ENCODE measurements at places on chromosomes 12 and 14. TPM values are rescaled to one million over a fixed set of nuclear protein-coding genes. Genes with fewer than 3 reads are reported as not detected.

GRCh38 chr12:66304296-66304900, 2.1 kb downstream of the HELB start:
- no peak for DNase-seq
- peaks cover 40% of the 10 kb centered on the region for H3K4me1 ChIP-seq
- peak overlapping the region; percentile 98 for H3K4me3 ChIP-seq

GRCh38 chr12:86698641-86698980, 442.4 kb upstream of the MGAT4C start:
- no peaks in the 10 kb centered on the region for H3K36me3 ChIP-seq
- no peaks in the 10 kb centered on the region for H3K4me1 ChIP-seq
- no peak overlapping the region for H3K4me3 ChIP-seq
- H3K27ac ChIP-seq, result no peak overlapping the region
- DNase-seq, result no peak
- no peaks in the 10 kb centered on the region for H3K27me3 ChIP-seq

GRCh38 chr12:68871921-68872320, 61.0 kb downstream of the CPM start:
- peaks cover 4% of the 10 kb centered on the region for H3K4me1 ChIP-seq
- no peak overlapping the region for H3K4me3 ChIP-seq
- H3K36me3 ChIP-seq, result no peaks in the 10 kb centered on the region
- no peak for DNase-seq
- peaks cover 1% of the 10 kb centered on the region for H3K27me3 ChIP-seq
- H3K27ac ChIP-seq, result no peak overlapping the region

DNA sequence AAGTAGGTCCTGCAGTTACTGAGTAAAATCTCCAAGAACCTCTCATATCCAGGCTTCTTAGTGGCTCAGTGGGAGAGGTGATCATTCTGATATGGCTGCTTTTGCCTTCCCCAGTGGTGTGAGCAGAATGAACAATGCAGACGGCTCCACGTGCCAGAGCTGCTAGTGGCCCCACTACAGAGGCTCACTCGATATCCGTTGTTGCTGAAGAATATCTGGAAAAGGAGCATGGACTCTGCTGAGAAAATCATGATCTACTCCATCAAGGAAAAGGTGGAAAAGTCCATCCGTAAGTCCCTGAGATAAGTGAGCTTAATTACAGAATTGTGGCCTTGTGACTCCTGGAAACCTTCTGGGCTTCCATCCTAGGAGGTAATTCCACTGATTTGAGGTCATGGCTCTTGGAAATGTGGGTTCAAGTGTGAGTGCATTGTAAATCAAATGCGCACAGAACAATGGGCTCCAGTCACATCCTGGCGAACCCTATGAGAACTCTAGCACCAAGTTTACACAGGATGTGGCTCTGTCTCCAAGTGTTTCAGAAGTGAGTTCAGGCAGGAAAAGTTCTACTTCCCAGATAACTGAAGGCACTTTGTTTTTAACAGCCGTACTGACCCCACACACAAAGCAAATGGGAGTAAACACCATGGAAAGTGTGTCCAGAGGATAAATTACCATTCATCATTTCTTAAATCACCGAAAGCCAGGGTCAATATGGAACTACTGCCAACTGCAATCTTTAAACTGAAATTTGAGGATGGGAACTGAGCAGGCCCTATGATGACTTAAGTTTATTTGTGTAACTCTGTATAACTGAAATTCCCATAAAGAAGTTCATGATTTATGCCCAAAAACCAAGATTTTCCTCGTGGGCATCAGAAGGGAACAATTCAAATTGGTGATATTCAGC, 51.4 kb downstream of the PLEKHG7 start:
- DNase-seq, result no peak
- no peak overlapping the region for H3K27ac ChIP-seq
- H3K36me3 ChIP-seq, result no peaks in the 10 kb centered on the region
- H3K4me3 ChIP-seq, result no peak overlapping the region

DNA sequence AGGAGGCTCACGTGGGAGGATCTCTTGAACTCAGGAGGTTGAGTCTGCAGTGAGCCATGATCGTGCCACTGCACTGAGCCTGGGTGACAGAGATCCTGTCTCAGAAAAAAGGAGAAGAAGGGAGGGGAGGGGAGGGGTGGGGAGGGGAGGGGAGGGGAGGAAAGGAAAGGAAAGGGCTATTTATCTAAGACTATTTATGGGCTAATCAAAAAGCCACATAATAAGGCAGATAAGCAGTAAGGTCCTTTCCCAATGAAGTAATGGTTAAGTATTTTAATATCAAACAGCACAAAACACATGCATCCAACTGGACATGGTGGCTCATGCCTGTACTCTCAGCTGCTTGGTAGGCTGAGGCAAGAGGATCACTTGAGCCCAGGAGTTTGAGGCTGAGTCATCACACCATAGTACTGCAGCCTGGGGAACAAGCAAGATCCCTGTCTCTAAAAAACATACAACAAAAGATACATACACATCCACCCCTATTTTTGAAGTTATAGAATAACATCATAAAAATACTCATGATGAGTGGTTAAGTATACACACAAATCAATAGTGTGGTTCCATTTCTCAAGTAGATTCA, 9.7 kb downstream of the PAWR start:
- H3K27ac ChIP-seq, result no peak overlapping the region
- H3K4me1 ChIP-seq, result no peaks in the 10 kb centered on the region
- no peak overlapping the region for H3K4me3 ChIP-seq
- DNase-seq, result no peak
- H3K36me3 ChIP-seq, result no peaks in the 10 kb centered on the region
- peaks cover 16% of the 10 kb centered on the region for H3K27me3 ChIP-seq

SIX6 gene
- not detected for total RNA-seq

DNA sequence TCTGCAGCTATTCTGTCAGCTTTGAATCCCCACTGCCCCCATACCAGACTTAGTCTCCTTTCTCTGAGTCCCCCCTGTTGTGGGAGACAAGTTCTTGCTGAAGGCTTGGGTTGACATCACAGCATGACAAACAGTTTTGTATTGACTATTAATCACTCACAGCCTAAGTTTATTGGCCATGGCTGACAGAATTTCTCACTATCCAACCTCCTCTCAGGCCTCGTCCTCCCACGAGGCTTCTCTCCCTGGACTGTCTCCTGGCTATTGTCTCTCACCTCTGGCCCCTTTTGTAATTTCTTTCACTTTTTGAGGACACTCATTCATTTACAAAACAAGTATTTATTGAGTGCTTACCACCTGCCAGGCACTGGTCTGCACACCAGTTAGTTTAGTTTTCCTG, 35.2 kb upstream of the DCD start:
- H3K36me3 ChIP-seq, result no peaks in the 10 kb centered on the region
- DNase-seq, result no peak
- peaks cover 51% of the 10 kb centered on the region for H3K27me3 ChIP-seq
- H3K27ac ChIP-seq, result no peak overlapping the region
- H3K4me1 ChIP-seq, result peaks cover 4% of the 10 kb centered on the region

GPR84 gene
- 0.65 TPM for total RNA-seq

DNA sequence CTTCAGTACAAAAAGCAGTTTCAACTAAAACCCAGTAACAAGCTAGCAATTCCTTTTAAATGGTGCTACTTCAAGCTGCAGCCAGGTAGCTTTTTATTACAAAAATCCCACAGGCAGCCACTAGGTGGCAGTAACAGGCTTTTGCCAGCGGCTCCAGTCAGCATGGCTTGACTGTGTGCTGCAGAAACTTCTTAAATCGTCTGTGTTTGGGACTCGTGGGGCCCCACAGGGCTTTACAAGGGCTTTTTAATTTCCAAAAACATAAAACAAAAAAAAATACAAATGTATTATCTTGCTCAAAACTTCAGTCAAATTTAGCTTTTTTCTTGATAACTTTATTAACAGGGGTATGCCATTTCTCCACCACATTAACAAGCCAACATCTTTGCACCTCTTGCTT, 3.6 kb upstream of the CLEC4E start:
- H3K4me1 ChIP-seq, result peaks cover 11% of the 10 kb centered on the region
- H3K36me3 ChIP-seq, result no peaks in the 10 kb centered on the region
- peaks cover 32% of the 10 kb centered on the region for H3K27me3 ChIP-seq
- DNase-seq, result peak; percentile 60
- no peak overlapping the region for H3K4me3 ChIP-seq

HOXC13 gene
- not detected for total RNA-seq

KLRB1 gene
- 17.1 TPM for total RNA-seq

DNA sequence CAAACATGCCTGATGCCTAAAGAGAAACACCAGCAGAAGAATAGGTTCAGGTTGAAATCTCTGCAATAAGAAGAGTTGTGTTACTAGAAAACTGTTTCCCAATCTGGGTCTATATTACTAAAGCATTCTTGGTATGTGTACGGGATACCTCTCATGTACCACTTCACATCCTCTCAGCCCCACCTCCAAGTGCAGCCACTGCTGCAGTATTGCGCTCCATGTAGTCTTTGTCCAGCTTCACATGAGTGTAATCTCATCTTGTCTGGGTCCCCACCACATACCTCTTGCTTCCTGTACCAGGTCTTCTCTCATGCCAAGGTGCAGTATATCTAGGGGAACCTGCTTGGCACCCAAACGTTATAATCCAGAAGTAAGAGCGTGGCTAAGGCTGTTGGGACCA, 187.5 kb upstream of the EEA1 start:
- no peak overlapping the region for H3K4me3 ChIP-seq
- no peaks in the 10 kb centered on the region for H3K36me3 ChIP-seq
- no peak for DNase-seq
- no peak overlapping the region for H3K27ac ChIP-seq

CLEC4D gene
- total RNA-seq, result not detected

TSPAN31 gene
- 19.6 TPM for total RNA-seq

DNA sequence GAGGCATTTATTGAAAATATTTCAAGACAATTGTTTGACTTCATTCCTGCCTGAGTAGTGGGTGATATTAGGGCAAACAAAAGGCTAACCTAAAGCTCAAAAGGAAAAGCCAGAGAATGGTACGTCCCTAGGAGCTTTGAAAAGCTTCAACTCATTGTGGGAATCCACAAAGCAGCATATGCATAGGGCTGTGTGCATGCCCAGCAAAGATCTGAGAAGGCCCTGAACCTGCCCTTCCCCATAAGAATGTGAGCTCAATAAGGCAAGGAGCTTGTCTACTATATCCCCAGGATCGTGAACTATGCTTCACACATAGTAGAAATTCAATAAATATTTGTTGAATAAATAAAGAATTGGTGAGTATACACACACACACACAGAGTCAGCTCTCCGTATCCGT, 19.1 kb upstream of the RAD52 start:
- no peaks in the 10 kb centered on the region for H3K4me1 ChIP-seq
- H3K4me3 ChIP-seq, result no peak overlapping the region
- DNase-seq, result no peak
- no peak overlapping the region for H3K27ac ChIP-seq
- no peaks in the 10 kb centered on the region for H3K27me3 ChIP-seq
- no peaks in the 10 kb centered on the region for H3K36me3 ChIP-seq

DBX2 gene
- total RNA-seq, result not detected

GRCh38 chr12:112998987-112999767, 20.9 kb downstream of the OAS2 start:
- H3K4me1 ChIP-seq, result peaks cover 10% of the 10 kb centered on the region
- H3K27ac ChIP-seq, result no peak overlapping the region
- no peak overlapping the region for H3K4me3 ChIP-seq
- peaks cover 84% of the 10 kb centered on the region for H3K36me3 ChIP-seq

GRCh38 chr14:68947802-68948201, 31.3 kb downstream of the ACTN1 start:
- DNase-seq, result no peak
- H3K36me3 ChIP-seq, result no peaks in the 10 kb centered on the region
- no peak overlapping the region for H3K27ac ChIP-seq
- no peaks in the 10 kb centered on the region for H3K27me3 ChIP-seq
- H3K4me1 ChIP-seq, result peaks cover 57% of the 10 kb centered on the region
- no peak overlapping the region for H3K4me3 ChIP-seq
